ENCODE measurements at places on chromosomes 2 and 18. TPM values are rescaled to one million over a fixed set of nuclear protein-coding genes. Genes with fewer than 3 reads are reported as not detected.

ITGB1BP1 gene
- total RNA-seq: 98.0 TPM

CYBRD1 gene
- 140 TPM for total RNA-seq

SFTPB gene
- not detected for total RNA-seq

CDKL4 gene
- total RNA-seq: 0.83 TPM

ELOA2 gene
- total RNA-seq: not detected

GALR1 gene
- not detected for total RNA-seq

CCL20 gene
- not detected for total RNA-seq

CHN1 gene
- total RNA-seq: 23.7 TPM

TYW5 gene
- 7.4 TPM for total RNA-seq

COL4A3 gene
- total RNA-seq: 0.32 TPM

CFC1 gene
- total RNA-seq: not detected

ERFE gene
- total RNA-seq: 1.0 TPM

SYT4 gene
- not detected for total RNA-seq

CFAP53 gene
- total RNA-seq: 0.78 TPM

ARHGAP25 gene
- 0.43 TPM for total RNA-seq

TFPI gene
- total RNA-seq: 325 TPM

CIDEA gene
- total RNA-seq: not detected

RTKN gene
- total RNA-seq: 22.1 TPM

OTOS gene
- total RNA-seq: not detected

TPO gene
- total RNA-seq: not detected

GTF2A1L gene
- total RNA-seq: 1.9 TPM

SERPINB8 gene
- 8.5 TPM for total RNA-seq

NYAP2 gene
- total RNA-seq: not detected

FEZ2 gene
- 52.9 TPM for total RNA-seq

FAM228B gene
- 22.5 TPM for total RNA-seq

NEU4 gene
- not detected for total RNA-seq

STPG4 gene
- 0.37 TPM for total RNA-seq

ABHD1 gene
- total RNA-seq: not detected

DYSF gene
- 68.8 TPM for total RNA-seq

CTLA4 gene
- not detected for total RNA-seq

LINC00305 gene
- total RNA-seq: not detected

DNAJC5G gene
- total RNA-seq: not detected

EFHD1 gene
- total RNA-seq: 114 TPM

OSBPL1A gene
- 29.7 TPM for total RNA-seq

SP140L gene
- total RNA-seq: 24.2 TPM

ZNF407 gene
- total RNA-seq: 14.2 TPM

ACTG2 gene
- 191 TPM for total RNA-seq

PREPL gene
- 52.8 TPM for total RNA-seq

GAD1 gene
- not detected for total RNA-seq

ZSCAN30 gene
- total RNA-seq: 12.8 TPM

KCNE4 gene
- 3.5 TPM for total RNA-seq

GPR45 gene
- not detected for total RNA-seq

TUBB8B gene
- not detected for total RNA-seq

EGR4 gene
- not detected for total RNA-seq

PCARE gene
- total RNA-seq: not detected

C2orf49 gene
- total RNA-seq: 19.3 TPM

KCNG2 gene
- total RNA-seq: not detected

BCL11A gene
- 10.7 TPM for total RNA-seq

TLX2 gene
- total RNA-seq: not detected

ALPG gene
- total RNA-seq: not detected
